Stimulated activated CD4-positive, alpha-beta T cell treated with anti-CD3 and anti-CD28 coated beads, Interleukin-15, amount 100 ng/mL, for 24 hours (primary cell): ENCODE measurements at places on chromosomes 16 and 17.

DNA sequence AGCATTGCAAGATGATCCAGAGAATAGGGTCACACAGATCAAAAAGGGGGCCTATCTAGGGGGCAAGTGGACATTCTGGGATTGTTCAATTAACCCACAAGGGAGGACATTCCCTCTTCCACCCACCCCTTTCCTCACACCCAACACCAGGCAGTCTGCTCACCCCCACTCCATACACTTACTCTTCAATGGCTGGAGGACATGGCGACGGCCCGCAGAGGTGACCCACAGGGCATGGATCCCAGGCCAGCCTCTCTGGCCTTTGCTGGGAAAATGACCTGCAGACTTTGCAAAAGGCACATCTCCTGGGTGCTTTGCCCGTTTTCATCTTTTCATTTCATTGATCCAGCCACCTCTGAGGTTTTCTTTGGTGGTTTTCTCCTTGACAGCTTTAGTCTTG lies 1.7 kb upstream of the CACNG5 start:
- DNase-seq, result no peak

- DNase-seq, result peak; percentile 16
Observed at GRCh38 chr16:56451753-56452689, 667 bp downstream of the OGFOD1 start.

- no peak for DNase-seq
Observed at GRCh38 chr16:27335349-27336053, 21.7 kb downstream of the IL4R start.

GRCh38 chr17:9976283-9977179 lies 71.5 kb upstream of the RCVRN start:
- DNase-seq, result no peak
